Activated naive CD4-positive, alpha-beta T cell treated with anti-CD3 and anti-CD28 coated beads, Interleukin-2, amount 10 ng/mL, durations not matched to agents 5 hours and 36 hours (primary cell): ENCODE measurements at places on chromosomes 7 and 10. TPM values are rescaled to one million over a fixed set of nuclear protein-coding genes. Genes with fewer than 3 reads are reported as not detected.

Gene PIK3CG
- 49.6 TPM for total RNA-seq

Gene PTEN
- total RNA-seq: 83.1 TPM

Gene FEZF1
- not detected for total RNA-seq

Gene SORCS1
- not detected for total RNA-seq

Gene GTF2IRD1
- total RNA-seq: 2.5 TPM

Gene TMEM139
- total RNA-seq: 0.71 TPM

Gene DBF4
- 51.6 TPM for total RNA-seq
